ENCODE measurements at places on chromosomes 2 and 18.
A peak's percentile ranks its signal among the peaks of the same experiment; 100 is the strongest.

DNA sequence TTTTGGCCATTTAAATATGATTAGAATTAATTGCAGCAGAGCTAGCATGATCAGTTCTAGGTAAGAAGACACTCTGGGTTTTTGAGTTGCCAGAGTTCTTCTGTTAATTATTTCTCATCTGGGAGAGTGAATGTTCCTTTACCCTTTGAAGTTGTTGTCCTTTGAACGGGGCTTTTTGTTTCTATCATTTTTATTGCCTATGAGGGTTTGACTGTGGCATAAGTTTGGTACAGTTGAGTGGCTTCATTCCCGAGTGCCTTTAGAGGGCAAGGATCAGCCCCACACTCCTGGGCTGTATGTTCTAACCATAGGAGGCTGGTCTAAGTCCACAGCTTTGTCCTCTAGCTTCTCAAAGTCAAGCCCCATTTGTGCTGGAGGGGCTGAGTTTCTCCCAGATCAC lies 804.3 kb downstream of the KCNJ3 start:
- no peak for DNase-seq

GRCh38 chr2:224948859-224949258 lies 93.4 kb downstream of the DOCK10 start:
- DNase-seq = no peak

DNA sequence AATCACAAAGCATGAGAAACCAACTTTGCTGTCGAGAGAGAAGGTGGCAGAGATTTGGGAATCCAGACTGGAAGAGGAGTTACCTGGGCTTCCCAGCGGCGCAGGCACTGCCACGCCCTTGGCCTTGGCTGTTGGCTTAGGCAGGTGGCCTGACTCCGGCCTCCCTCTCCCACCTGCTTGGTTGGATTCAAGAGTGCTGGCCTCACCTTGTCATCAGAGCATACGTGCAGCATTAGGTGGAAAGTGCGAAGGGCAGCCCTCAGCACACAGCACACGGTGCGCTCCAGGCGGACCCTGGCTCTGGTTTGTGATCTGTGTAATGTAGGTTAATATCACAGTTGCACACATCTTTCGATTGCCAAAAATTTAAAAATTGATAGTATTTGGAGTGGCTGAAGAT lies 19.2 kb upstream of the ASB1 start:
- no peak for DNase-seq

DNA sequence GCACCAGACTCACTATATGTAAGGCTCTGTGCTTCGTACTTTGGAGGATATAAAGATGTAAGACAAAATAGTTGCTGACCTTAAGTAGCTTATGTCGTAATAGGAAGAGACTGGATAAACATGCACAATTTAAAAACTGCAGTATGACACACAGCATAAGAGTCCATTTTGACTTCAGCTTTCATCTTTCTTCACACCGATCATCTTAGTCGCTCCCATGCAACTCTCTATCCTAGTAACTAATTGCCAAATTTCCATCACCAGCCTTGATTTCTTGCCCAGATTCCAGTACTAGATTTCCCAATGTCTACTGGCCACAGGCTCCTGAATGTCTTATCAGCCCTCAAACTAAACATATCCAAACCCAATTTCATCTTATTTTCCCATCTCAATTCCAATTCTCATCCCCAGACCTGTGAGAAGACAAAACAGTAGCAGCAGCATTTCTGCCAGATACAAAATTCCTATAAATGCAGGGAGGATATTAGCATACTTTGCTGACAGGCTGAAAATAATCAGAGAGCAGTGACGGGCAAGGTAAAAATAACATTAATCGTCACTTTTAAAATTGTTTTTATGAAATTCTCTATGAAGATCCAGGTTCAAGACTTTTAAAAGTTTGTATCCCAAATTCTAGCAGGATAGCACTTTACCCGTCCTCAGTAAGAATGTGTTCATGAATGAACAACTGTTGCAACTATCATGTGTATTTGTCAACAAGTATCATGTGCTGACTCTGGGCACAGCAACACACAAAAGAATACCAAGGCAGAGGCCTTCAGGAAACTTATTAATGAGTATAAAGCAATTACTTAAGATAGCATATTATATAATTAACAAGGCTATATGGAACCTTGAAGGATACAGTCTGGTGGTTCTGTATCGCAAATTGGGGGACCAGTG lies 42.2 kb downstream of the KIDINS220 start:
- no peak for DNase-seq

- no peak for DNase-seq
These were observed 398.3 kb downstream of the TMX3 start for GRCh38 chr18:68316636-68317035.

GRCh38 chr2:112725545-112726457 lies 5.0 kb downstream of the NT5DC4 start:
- DNase-seq = no peak

DNA sequence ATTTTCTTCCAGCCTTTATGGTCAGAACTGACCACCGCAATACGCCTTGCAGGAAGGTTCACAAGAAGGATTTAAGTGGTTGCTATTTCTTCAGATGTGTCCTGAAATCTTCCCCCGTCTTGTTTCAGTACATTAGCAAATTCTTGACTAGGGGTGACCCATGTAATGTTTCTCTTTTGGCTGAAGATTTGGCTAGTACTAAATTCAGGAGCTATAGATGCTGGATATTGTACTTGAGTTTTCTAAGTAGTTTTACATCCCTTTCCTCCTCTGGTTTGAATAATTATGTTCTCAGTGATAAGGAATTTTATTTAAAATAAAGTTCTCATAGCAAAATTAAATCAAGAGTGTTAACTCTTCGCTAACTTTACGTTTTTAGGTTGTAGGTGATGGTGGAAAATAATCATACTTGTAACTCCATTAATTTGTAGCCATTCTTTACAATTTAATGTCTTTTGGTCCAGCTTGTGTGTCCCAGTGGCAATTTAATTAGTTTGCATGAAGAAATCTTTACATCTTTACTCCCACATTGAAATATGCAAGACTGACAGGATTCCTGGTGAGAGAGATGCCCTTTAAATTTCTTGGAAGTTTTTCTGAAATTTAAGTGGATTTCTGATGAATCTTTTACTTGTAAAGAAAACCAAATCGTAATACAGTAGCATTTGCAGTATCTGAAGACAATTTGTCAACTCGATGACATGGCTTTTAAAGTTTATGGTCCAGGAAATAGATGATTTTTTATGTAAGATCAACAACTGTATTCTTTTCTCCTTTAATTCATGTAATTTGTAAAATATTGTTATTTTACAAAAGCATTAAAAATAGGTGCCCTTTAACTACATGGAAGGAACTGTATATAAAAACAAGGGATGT lies 2.8 kb downstream of the PHLPP1 start:
- no peak for DNase-seq

DNA sequence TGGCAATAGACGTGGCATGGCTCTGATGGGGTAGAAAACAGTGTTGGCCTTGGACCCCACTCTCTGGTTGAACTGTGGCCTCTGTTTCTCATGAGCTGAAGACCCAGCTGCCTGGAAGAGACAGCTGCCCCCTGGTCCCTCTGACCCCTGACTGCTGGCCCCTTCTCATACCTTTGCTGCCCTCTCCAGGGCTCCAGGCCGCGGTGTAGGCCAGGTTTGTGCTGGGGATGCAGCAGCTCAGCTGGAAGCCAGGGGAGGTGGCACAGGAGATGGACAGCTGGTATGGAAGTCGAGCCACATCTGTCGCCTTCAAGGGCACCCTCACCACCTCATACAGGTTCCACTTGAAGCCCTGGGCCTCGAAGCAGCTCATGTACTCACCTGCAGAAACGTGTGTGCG lies 31.7 kb upstream of the SELENOI start:
- DNase-seq = no peak

GRCh38 chr2:231355508-231356465 lies 39.7 kb upstream of the B3GNT7 start:
- peak; percentile 48 for DNase-seq

DNA sequence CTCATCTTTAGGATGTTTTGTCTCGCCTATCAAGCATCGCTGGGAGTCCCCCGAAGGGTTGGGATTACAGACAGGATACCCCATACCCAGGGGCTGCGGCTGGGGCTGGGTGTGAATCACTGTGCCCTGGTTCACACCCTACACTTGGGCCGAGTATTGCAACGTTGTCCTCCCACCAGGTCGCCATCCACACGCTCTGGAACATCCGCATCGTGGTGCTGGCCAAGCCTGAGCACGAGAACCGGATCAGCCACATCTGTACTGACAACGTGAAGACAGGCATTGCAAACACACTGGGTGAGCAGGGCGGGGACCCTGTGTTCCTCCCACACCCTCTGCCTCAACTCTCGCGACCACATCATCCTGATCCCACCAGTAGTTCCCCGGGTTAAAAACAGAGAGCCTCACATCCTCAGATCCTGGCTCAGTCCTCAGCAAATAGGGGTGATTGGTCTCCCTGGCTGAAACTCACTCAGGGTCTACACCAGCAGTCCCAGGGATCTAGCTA lies 87.3 kb upstream of the ATG16L1 start:
- DNase-seq = no peak

GRCh38 chr18:45111502-45111848 lies 430.8 kb downstream of the SETBP1 start:
- no peak for DNase-seq

GRCh38 chr2:201855356-201855755 lies 49.0 kb downstream of the CDK15 start:
- DNase-seq = no peak

GRCh38 chr2:177093371-177093770 lies 119.2 kb upstream of the HNRNPA3 start:
- no peak for DNase-seq

DNA sequence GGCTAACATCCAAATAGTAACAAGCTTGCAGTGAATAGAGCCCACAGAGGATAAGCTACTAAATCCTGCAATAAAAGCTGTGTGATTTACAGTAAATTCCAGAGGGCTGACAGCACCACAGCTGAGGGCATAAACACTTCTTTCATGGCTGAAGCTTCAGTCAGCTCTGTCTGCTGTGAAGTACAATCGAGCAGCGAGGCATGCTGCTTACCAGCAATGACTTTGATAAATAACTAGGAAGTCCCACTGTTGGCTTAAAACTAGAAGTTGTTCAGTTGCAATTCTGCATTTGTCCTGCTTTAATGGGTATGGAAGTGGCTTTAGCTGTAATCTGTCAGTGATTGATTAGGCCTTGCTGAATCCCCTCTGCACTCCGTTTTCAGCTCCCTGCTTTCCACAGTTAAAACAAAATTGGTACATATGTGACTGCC lies 65.2 kb upstream of the FIGN start:
- no peak for DNase-seq

DNA sequence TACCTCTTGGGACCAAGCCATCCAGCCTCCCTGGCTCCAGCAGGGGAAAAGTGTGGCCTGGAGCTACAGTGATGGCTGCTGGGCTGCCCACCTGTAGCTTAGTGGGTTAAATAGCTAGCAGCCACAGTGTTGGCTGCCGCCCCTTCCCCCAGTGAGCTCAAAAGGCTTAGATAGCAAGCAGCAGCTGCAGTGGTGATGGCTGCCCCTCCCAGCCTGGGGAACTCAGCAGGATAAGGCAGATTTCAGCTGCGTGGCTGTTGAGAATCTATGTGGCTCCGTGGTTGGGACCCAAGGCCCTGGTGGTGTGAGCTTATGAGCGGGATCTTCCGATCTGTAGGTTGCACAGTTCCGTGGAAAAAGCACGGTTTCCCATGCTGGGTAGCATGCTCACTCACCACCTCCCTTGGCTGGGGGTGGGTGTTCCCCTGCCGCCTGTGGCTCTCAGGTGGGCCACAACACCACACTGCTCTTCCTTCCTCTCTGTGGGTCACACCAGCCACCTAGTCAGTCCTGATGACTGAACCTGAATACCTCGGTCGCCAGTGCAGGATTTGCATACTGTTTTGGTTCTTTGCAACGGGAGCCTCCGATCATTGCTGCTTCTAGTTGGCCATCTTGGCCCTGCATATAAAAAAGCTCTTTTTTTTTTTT lies 946.5 kb upstream of the FAM98A start:
- DNase-seq = no peak

DNA sequence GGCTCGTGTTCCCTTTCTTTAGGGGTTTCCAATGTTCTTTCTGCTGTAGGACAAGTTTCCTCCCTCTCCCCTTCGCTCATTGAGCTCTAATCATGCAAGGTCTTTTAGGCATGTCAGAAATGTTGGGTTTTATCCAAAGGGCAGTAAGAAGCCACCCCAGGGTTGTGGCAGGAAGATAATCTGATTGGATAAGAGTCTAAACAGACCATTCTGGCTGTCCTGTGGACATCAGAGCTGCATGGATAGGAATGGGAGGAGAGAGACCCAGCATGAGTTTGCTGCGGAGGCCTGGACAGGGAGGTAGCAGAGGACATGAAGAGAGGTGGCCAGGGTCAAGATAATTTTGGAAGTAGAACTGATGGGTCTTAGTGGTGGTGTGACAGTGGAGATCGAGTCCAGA lies 88.2 kb downstream of the ACKR3 start:
- DNase-seq = no peak

GRCh38 chr18:47756364-47757016 lies 174.0 kb downstream of the SMAD2 start:
- DNase-seq = peak; percentile 51

GRCh38 chr2:163246135-163246534 lies 407.6 kb upstream of the KCNH7 start:
- no peak for DNase-seq

DNA sequence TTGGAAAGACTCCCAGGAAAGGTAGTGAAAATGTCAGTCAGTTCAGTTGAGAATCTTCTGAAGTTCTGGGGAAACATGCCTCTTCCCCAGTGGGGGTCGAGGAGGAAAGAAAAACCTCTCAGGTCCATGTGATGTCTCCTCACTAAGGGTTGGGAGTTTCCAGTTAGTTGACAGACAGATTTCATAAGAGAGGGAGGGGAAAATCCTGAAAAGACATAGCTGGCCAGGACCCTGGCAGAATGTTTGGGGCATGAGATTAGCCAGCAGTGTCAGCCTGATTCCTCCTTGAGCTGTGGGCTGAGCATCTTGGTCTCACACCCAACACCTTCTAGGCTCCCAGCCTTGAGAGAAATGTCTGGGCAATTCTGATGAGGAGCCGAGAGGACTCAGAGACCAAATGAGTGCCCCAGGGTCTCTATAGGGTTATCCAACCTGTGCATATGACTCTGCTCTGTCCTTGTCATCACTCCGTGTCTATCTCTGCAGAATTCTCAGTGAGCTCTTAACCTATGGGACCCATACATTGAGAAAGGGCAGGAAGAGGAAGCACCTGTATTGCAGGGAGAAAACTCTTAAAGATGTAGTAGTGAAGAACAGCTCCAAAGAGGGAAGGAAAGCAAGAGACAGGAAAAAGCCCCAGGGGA lies 13.9 kb downstream of the BMP10 start:
- no peak for DNase-seq

DNA sequence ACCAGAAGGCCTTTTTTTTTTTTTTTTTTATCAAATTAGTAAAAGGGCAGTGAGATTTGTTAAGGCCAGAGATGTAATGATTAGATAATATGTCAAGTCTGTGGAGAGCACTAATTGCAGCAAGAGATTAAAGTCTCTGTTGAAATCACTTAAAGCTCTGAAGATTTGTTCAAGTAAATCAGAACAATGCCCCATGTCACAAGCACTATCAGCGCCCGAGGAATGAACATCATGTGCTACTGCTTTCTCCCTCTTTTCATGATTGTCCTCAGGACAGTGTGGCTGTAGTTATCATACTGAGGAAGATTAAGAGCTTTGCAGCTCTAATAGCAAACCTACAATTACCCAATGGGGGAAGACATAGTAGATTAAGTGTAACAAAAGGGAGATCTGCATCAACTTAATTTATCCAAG lies 71.1 kb downstream of the TDRD15 start:
- no peak for DNase-seq
